Activated T-helper 9 cell treated with anti-CD3 and anti-CD28 coated beads, Interleukin-2, amount 50 U/mL, for 16 hours (primary cell): ENCODE measurements at places on chromosomes 1 and 21.

- DNase-seq: no peak
Measured at GRCh38 chr21:26709090-26709489, 136.0 kb upstream of the CYYR1 start.

DNA sequence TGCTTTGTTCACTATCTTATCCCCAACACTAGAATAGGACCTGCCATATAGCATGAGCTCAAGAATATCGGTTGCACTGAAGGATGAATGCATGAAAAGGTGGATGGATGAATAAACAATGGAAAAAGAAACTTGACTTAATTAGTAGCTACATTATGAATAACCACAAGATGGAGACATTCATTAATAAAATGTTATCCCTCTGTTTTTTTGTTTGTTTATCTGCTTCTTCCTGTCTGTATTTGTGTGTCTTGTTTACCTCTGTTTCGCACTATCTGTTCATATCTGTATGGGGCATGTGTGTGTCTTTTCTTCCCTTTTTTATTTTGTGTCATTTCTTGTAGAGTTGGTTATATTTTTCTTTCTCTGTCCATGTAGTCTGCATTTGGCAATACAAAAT is 1.1 kb upstream of the OR14I1 start:
- DNase-seq: no peak

GRCh38 chr1:166974647-166975345 is 544 bp downstream of the ILDR2 start:
- DNase-seq: peak; percentile 38

GRCh38 chr1:206557636-206558473 is 50.5 kb downstream of the RASSF5 start:
- no peak for DNase-seq

- no peak for DNase-seq
Measured at GRCh38 chr1:213680677-213681325, 307.0 kb upstream of the PROX1 start.

DNA sequence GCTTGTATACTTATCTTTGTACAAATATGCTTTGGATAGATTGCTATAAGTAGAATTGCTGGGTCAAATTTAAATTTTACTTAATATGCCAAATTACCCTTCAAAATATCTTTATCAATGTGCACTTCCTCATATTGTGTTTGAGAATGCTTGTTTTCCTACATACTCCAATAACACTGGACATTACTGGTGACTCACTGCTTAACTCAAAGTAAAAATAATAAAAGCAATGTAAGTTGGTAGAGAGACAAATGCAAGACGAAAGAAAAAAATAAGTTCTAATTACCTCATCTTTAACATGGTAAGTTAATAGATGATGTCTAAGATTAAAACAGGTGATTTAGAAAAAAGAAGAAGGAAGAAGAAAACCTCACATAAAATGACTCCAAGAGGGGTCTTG is 7.9 kb upstream of the SH3GLB1 start:
- DNase-seq: no peak

GRCh38 chr1:225772848-225773247 is 4.8 kb upstream of the SRP9 start:
- DNase-seq: no peak

DNA sequence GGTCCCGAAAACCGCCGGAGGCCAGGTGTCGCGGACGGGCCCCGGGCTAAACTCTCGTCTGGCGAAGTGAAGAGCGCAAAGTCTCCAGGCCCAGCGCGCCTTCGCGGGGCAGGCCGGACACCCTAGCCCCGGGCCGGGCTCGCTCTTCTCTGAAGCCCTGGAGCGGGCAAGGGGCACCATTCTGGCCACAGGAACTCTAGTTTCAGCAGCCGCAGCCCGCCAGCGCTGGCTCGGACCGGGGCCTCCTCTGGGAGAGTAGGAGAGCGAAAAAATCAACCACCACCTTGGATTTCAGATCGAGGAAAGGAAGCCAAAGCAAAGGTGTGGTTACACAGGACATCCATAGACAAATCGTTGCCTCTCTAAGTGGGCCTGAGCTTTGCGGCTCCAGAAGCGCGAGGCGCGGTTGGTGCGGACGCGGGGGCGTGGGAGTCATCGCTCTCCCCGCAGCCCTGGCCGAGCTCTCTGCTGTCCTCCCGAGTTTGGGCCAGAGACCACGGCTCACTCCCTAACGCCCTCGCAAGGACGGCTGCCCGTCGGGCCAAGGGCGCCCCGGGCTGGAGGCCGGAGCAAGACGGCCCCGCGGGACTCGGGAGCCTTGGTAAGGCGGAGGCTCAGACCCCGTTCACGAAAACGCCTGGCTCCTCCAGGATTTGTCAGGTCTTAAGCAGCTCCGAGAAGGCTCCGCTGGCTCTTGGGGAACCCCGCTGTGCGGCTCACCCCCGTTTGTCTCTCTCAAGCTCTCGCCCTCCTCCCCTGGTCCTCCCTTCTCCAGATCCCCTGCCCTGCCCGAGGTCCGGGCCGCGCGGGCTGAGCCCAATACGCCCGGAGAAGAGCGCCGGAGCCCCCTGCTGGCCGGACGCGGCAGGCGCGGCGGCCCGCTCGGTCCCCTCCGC is 132.9 kb upstream of the DPYD start:
- DNase-seq: peak; percentile 38

GRCh38 chr1:42734201-42735035 is 5.6 kb downstream of the CLDN19 start:
- no peak for DNase-seq

DNA sequence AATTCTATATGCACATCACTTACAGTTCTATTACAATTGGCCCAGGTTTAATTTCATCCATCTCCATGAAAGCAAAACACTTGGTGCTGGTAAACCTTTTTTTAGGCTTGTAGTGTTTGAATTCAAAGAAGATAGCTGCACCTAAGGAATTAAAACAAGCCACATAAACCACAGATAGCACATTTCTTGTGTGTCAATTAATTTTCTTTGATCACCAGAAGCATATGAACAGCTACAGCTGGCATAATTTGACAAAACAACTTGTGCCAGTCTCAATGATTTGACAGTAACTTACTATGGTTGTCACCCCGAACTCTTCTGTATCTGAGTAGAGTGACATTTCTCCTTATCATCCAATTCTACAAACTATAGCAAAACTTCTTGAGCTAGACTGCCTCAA is 42.2 kb downstream of the AIDA start:
- DNase-seq: no peak

- no peak for DNase-seq
Measured at GRCh38 chr21:37437376-37438080, 71.0 kb downstream of the DYRK1A start.

DNA sequence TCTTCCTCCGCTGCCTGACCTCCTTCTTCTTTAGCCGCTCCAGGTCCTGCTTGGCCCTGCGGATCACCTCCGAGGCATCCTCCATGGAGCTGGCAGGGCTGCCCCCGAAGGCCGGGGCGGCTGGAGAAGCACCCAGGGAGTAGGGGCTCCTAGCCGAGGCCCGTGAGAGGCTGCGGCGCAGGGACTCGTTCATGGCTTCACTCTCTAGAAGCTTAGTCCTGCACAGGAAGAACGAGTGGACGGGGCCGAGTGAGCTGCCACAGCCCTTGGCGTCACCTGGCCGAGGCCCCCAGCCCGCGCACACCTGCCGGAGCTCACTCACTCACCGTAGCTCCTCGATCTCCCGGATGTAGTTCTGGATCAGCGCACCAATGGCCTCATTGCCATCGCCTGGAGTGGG is 23.1 kb downstream of the KIF21B start:
- no peak for DNase-seq

GRCh38 chr1:231518485-231519034 is 9.9 kb upstream of the TSNAX start:
- no peak for DNase-seq

GRCh38 chr1:43861337-43861736 is 72.3 kb upstream of the ARTN start:
- no peak for DNase-seq

DNA sequence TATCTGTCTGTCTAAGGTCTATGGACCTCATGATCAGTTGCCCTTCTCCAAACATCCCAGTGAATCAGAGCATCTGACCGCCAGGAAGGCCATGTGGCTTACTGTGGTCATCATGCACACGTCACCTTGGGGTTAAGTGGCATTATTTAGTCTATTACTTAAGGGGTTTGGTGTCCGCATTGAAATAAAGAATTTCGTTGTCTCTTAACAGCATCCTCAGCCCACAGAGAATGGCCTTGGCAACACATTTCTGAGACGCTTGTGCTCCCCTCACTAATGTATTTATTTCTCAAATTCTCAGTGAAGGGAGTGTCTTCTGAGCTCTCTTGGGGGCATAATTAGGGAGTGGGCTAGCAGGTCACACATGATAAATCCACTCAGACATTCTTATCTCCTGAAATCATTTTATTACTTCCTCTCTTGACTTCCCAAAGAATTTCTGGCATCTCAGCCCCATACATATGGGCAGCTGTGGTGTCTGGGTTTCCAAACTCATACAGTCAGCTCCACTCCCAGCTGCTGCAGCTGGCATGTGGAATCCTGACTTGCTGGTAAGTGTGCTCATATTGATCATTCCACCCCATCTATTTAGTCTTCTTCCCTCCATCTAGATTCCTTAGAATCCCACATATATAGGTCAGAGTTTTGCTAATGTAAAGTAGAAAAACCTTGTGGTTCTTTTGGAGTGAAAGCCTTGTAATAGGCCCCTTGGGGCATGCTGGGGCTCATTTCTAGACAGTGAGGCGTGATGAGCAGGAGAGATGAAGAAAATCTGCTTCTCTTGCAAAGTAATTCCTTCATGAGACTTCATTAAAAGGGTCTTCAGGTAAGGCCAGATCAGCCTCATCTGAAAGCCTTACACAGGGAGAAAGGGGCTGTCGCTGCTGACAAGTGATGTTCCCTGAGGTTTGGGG is 110.5 kb downstream of the HHAT start:
- no peak for DNase-seq

DNA sequence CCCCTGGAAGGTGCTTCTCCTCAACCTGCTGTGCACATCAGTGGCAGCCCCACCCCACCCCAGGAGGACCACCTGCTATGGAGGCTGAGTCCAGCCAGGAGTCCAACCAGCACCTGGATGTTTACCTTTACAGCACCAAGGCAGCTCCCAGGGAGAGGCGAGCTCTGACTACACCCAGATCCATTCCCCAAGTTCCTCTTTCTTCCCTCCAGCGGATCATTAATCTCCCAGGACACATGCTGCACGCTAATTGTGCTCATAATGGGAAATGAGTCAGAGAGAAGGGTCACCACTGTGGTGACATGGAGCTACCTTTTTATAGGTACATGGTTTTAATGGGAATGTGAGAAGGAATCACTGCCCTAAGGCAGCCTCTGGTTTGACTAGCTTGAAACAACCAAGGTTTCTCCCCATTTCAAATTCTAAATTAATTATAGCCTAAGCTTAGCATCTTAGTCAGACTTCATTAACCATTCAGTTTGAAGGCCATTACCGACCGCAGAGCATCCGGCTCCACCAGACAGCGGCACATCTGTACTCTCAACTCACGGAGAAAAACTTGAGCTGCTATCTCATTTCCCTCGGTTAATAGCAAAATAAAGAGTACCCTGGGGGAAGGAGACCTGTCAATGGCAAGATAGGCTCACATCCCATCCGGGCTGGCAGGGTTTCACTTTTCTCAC is 173.1 kb upstream of the GALNT2 start:
- DNase-seq: no peak

DNA sequence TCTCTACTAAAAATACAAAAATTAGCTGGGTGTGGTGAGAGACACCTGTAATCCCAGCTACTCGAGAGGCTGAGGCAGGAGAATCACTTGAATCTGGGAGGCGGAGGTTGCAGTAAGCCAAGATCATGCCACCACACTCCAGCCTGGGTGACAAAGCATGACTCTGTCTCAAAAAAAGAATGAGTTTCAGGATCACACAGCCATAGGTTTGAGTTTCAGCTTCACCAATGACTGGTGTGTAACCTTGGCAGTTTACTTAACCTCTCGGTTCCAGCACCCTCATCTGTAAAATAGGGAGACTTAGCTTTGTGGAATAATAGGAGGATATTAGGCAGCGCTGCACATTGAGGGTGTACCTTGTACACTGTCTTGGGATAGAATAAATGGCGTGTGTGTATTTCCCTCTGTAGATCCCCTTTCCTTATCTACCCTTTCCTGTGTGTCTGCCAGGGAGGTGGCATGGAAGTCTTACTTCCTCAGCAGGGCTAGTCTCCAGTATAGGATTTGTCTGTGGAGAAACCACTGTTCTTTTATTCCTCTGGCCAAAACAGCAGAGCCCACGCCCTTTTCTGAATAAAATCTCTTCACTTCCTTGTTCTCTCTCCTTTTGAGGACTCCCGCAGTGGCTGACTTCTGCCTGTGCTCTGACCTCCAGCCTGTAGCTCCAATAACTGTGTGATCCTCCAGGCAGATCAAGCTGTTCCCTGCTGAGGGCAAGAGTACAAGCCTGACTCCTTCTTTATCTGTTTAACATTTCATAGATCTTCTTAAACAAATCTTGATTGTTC is 90.4 kb downstream of the HHAT start:
- no peak for DNase-seq

DNA sequence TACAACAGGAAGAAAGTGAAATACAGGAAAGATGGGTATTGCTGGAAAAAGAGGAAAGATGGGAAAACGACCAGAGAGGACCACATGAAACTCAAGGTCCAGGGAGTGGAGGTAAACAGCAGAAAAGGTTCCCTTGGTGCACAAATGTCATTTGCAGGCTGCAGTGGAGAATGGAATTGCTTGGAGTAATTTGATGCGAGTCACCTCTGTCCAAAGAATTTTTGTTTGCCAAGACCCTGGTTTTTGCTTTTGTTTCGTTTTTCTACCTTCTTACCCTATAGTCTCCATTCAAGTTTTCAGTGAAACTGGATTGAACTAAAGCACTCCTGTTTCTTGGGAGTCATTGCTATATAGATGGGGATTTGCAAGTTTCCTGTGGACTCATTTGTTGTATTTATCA is 464.3 kb downstream of the CAMTA1 start:
- no peak for DNase-seq

GRCh38 chr1:66654643-66655042 is 97.6 kb upstream of the DYNLT5 start:
- no peak for DNase-seq

DNA sequence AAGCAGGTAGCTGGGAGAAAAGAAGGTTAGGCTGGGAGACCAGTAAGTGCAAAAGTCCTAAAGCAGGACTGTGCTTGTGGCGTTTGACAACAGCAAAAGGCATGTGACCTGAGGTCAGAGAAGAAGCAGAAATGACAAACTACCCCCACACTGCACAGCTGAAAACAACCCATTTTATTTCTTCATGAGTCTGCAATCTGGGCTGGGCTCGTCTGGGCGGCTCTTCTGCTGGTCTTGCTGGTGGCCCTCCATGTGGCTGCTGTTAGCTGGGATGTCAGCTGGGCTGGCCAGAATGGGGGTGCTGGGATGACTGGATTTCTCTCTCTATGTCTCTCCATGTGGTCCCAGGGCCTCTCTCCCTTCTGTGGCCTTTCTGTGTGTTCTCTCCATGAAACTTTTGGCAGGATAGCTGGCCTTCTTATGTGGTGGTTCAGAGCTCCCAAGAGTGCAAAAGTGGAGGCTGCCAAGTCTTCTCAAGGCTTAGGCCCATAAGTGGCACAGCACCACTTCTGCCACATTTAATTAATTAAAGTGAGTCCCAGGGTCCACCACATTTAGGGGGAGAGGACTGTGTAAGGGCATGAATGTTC is 128.6 kb downstream of the RIPK4 start:
- no peak for DNase-seq

GRCh38 chr1:166197141-166197540 is 30.3 kb upstream of the FAM78B start:
- DNase-seq: no peak
